Femur (tissue), 1 donor: ENCODE measurements at places on chromosomes 3 and 15.

DNA sequence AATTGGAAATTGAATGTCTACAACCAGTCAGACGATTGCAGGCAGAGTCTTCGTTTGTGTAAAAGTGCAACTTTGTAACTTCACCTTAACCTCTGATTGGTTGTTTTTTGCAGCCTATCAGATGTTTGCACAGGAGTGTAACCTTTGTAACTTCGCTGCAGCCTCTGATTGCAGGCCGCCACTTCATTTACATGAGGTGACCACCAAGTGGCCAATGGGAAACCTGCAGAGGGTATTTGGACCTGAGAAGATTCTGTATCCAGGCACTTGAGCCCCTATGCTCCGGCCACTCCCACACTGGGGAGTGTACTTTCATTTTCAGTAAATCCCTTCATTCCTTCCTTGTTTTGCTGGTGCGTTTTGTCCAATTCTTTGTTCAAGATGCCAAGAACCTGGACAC, 68.1 kb upstream of the PFN2 start:
- no peak for DNase-seq

- peak; percentile 47 for DNase-seq
Observed at GRCh38 chr3:124878561-124879336, 8.4 kb downstream of the ITGB5 start.

DNA sequence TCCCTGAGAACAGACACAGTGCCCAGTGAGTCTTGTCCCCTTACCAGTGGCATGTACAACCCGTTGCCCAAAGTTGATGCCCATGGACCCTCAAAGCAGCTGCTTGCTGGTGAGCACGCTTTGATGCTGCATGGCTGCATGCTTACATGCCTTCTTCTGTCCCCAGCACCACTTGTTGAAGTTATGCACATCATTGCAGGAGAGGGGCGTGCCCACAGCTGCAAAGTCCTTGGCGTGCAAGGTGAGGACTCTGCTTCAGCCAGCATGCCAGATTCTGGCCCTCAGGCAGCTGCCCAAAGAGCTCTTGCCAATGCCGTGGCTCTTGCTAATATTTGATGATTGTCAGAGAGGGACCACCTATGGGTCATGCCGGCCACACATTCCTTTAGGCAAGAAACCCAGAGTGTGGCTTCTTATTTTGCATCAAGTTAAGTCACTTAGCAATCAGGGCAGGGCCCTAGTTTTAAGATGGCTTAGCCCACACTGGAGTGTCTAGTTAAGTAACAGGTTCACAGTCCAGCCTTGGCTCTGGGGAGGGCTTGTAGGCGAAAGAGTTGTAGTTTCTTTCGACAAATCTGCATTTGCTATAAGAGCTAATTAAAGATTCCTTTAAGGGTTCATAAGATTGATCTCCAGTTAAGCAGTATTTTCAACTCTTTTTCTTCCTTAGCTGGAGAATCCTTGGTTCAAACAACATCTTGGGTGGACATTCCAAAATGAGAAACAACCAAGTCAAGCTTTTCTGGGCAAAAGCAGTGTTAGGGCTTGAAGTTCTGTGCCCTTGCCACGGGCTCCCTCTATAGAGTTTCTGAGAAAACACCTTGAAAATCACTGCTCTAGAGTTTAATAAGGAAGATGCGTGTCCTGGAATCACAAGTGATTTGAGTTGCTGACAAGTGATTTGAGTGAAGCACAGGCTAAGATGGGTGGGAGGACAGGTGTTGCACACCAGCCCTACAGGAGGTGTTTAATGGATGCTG, 128.6 kb downstream of the SLCO3A1 start:
- no peak for DNase-seq

GRCh38 chr3:124360563-124360962, 368.6 kb upstream of the ROPN1 start:
- DNase-seq = no peak

DNA sequence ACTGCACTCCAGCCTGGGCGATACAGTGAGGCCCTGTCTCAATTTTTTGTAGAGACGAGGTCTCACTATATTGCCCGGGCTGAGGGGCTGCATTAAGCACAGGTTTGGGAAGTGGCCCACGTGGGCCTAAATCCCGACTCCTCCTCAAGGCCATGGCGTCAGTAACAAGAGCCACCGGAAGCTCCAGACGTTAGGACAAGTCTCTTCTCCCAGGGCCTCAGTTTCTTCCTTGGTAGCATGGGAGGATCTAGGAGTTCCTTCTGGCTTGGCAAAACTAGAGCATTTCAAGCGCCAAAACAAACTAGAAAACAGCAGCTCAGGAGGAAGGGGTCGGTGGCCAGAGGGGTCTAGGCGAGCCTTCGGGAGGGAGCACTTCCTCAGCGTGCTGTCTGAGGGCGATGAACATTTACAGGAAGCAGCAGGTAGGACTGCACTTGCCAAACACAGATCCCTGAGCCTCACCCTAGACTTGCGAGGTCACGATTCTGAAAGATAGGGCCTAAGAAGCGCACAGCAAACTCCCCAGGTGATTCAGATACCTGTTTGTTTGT, 536 bp downstream of the SNAPC5 start:
- no peak for DNase-seq

- DNase-seq = no peak
Observed at GRCh38 chr3:134074001-134074789, 44.5 kb upstream of the SLCO2A1 start.

- no peak for DNase-seq
Observed at GRCh38 chr3:61769266-61769990, 208.1 kb downstream of the PTPRG start.

DNA sequence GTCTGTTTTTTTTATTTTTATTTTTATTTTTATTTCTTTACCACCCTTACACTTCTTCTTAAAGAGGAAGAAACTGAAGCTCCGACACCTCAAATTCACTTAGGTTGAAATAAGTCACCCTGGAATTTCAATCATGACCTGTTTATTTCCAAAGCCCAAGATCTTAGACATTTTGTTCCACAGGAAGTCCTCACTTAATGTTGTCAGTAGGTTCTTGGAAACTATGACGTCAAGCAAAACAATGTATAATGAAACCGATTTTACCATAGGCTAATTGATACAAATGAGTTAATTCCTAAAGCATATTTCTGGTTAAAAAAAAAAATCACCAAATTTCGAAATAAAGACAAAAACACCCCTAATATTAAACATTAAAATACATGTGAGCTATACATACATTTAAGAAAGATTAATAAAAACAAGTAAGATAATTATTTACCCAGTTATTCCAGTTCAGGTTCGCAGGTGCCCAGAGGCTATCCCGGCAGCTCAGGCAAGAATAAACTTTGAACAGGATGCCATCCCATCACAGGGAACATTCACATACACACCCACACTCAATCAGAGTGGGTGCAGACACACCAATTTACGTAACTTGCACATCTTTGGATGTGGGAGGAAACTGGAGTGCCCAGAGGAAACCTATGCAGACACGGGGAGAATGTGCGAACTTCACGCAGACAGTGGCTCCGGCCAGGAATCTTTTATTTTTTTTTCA, 391.0 kb downstream of the RAP2B start:
- no peak for DNase-seq

DNA sequence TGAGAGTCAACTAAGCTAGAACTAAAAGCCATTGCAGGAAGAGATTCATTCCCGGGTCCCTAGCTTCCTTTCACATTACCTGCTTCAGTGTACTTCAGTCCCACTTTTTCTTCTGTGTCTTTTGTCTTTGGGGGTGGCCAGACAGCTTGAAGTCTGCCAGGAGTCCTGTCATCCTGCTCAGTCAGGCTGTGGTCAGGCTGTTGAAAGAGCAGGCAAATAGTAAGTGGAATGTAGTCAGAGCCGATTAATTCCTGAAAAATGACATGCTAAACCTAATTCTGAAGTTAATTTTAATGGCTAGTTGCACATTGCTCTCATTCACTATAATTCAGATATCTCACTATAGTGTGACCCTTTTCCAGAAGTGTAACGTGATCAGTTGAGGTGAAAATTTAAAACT, 129.6 kb downstream of the FMN1 start:
- DNase-seq = no peak

- no peak for DNase-seq
Observed at GRCh38 chr15:85534031-85534430, 153.6 kb downstream of the AKAP13 start.

DNA sequence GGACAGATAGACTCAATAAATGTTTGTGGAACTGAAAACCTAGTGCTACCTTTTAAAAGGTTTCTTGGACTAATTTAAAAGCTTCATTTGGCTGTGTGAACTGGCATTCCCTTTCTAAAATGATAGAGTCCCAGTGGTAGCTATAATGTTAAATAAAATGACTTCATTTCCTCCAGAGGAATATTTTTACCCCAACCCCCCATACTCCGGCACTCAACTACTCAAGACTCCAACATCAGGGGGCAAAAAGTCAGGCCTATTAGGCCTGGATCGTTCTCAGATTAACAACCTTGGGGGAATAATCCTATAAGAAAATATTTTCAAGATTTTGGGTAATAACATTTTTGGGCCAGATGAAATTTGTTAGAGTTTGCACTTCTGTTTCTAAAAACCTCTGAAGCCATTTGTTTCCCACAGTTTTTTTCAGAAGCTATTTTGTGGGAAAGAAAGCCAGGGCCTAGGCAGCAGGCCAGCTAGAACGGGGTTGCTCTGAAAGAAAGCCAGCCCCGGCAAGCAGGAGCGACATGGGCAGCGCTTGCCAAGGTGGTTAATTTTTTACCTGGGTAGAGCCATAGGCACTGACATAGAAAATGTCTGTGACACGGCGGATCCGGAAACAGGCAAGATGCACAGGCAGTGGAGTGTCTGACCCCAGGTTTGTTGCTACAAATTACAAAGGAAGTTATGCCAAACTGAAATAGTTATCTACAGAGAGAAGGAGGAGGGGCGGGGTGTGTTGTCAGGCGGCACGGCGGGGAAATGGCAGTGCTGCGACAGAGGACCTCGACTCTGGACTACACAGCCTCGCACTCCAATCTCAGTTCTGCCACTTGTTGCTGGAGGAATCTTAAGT, 84.6 kb downstream of the MAGI1 start:
- DNase-seq = peak; percentile 41

DNA sequence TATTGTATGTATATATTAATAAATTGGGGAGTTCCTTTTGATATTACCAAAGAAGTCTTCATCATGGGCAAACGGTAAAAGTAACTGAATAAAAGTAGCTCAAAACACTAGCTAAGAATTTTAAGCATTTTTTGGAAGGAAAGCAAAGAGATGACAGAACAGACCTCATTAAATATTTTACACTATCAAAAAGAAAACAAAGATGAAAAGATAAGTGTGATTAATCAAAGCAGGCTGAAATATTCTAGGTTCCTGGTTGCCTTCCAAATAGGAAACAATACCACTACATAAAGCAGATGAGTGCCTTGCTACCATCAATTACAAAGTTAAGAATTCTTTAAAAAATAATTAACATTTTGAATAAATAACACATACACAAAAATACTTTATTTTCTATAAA, 3.6 kb downstream of the NKIRAS1 start:
- no peak for DNase-seq

DNA sequence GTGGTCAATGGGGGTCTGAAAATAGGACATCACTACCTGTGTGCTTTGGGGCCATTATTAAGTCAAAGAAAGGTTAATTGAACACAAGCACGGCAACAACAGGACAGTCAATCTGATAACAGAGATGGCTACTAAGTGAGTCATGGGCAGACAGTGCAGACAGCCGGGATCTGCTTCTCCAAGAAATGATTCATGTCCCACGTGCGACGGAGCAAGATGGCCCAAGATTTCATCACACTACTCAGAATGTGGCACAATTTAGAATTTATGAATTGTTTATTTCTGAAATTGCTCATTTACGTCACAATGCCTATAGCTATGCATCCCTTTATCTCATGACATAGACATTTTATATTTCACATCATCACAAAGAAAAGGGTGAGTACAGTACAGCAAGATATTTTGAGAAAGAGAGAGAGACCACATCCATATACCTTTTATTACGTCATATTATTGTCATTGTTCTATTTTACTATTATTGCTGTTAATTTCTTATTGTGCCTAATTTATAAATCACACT, 770.6 kb upstream of the NR2F2 start:
- no peak for DNase-seq
